CD4-positive, alpha-beta T cell treated with Interleukin-21 for 1 hour (primary cell): ENCODE measurements at places on chromosomes 16 and 17.

GRCh38 chr17:42288803-42289610 lies 709 bp downstream of the STAT5A start:
- peak; percentile 77 for DNase-seq

DNA sequence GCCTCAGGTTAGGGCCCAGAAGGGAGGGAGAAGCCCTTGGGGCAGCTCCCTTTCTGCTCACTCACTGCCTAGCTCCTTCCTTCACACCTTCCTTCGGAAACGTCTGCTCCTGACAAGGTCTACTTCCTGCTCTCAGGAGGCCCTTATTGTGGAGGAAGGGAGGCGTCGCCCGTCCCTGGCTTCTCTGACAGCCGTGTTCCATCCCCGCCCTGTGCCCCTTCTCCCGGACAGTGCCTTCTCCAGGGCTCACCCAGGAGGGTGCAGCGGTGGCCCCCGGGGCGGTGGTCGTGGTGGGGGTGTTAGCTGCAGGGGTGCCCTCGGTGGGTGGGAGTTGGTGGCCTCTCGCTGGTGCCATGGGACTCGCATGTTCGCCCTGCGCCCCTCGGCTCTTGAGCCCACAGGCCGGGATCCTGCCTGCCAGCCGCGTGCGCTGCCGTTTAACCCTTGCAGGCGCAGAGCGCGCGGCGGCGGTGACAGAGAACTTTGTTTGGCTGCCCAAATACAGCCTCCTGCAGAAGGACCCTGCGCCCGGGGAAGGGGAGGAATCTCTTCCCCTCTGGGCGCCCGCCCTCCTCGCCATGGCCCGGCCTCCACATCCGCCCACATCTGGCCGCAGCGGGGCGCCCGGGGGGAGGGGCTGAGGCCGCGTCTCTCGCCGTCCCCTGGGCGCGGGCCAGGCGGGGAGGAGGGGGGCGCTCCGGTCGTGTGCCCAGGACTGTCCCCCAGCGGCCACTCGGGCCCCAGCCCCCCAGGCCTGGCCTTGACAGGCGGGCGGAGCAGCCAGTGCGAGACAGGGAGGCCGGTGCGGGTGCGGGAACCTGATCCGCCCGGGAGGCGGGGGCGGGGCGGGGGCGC lies 231.9 kb downstream of the SEC14L1 start:
- DNase-seq: peak; percentile 69

- peak; percentile 36 for DNase-seq
These were observed 74.9 kb upstream of the ZFHX3 start for GRCh38 chr16:73122604-73123391.

DNA sequence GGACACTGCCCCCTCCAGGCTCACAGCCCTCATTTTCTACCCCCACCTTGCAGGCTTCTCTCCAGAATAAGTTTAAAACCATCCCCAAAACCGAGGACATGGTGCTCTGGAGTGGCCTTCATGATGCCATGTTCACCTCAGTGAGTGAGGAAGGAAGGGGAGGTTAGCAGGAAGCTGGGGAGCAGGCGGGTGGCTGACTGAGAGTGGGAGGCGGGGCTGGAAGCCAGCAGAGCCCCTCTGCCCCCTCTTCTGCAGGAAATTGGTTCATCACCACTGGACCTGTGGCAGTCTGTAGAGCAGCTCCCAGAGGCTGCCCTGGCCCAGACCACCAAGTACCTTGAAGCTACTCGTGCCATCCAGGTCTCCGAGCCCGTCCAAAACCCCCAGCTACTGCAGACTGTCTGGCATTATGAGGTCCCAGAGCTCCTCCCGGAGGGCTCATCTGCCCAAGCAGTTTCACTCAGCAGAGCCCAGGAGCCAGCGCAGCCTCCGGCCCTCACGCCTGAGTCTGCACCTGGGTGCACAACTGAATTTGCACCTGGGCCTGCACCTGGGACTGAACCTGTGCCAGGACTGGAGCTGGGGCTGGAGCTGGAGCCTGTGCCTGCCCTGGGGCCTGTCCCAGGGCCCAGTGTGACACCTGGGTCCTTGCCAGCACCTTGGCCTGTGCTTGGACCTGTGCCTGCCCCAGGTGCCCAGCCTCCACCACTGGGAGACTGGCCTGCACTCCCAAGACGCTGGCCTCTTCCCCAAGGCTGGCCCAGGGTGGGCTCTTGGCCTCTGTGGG lies 19.0 kb downstream of the C16orf96 start:
- DNase-seq: no peak

GRCh38 chr17:43940630-43941029 lies 1.6 kb downstream of the PPY start:
- DNase-seq: no peak

DNA sequence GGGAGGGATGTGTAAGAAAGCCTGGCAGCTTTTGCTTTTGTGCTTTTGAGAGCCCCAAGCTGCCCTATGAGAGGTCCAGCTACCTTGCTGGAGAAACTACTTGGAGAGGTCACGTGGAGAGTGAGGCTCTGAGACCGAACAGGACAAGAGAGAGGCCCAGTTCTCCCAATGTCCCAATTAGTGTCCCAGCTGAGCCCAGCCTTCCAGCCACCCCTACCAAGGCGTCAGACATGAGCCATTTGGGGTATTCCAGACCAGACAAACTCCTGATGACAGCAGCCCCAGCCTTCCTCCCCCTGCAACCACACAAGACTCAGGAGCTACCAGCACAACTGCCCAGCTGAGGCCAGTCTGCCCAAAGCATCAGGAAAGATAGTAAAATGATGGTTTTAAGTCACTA lies 35.0 kb downstream of the NKD1 start:
- no peak for DNase-seq
